Stimulated activated CD8-positive, alpha-beta memory T cell treated with anti-CD3 and anti-CD28 coated beads, Interleukin-2, amount 100 ng/mL, for 1 hour (primary cell): ENCODE measurements at places on chromosomes 3 and 15.
A peak's percentile ranks its signal among the peaks of the same experiment; 100 is the strongest.

GRCh38 chr15:100596792-100597191 lies 5.2 kb downstream of the LINS1 start:
- peak; percentile 89 for DNase-seq

GRCh38 chr15:76070921-76071635 lies 11.3 kb downstream of the TMEM266 start:
- DNase-seq = no peak

DNA sequence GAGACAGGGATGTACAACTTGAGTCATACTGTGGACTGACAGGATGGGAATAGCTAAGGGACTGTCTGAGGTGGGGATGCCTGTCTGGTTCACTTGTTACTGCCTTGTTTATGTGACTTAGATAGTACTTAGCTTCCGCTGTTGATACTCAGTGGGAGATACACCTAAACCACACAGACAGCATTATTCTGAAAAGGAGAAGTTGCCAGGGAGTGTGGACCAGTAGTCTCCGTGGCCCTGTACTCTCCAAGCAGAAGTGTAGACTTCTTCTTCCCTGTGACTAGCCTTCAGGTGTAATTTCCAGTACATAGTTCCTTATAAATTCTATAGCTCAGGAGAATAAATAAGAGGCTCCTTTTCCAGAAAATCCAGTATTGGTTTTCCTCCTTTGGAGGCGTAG lies 5.1 kb downstream of the HIGD2B start:
- no peak for DNase-seq

GRCh38 chr3:54279005-54279583 lies 156.7 kb downstream of the CACNA2D3 start:
- DNase-seq = no peak

DNA sequence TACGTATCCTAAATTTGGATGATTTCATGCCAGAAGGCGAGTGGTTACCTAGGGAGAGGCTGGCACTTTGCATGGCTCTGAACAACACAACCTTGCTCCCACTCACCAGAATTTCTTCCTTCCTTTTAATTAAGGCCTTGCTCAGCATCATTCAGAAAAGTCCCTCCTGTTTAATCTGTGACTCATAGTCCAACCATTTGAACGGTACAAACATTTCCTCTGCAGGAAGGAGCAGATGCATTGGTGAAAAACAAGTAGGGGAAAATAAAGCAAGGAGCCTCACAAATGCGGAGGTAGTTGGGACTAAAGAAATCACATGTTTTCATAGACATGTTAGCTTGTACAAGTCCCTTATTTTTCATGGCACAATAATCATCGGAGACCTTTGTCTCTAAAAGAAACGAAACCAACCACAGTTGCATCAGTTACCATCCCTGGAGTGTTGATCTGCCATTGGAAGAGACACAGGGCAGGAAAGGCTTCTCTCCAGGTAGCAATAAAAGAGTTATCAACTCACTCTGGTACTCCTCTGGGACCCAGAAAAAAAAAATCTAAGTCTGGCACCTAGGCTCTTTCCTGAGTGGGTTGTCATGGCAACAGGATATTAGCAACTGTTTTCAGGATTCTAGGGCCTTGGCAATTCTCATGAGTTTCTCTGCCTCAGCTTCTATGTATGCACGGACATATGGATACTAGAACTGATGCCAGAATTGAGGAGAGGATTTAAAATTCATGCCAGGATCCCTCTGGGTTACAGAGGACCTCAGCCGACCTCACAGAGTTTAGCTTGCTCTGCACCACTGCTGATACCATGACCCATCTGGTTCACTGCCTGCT lies 255.4 kb upstream of the ARPP21 start:
- DNase-seq = no peak

DNA sequence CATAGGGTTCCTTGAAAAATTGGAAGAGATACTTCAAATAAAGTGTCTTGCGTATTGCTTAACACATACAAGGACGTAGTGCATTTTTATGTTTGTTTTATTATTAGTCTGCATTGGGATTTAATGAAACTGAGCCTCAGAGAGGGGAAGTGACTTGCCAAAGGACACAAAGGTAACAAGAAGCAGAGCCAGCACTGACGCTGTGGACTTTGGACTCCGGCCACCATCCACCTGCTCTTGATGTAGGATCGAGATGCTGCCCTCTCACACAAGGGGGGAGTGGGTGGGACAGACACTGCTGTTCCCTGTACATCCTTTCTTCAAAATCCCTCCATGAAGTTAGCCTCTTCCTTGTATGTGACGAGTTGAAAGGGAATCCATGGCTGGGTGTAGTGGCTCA lies 435.4 kb upstream of the RGMA start:
- no peak for DNase-seq

DNA sequence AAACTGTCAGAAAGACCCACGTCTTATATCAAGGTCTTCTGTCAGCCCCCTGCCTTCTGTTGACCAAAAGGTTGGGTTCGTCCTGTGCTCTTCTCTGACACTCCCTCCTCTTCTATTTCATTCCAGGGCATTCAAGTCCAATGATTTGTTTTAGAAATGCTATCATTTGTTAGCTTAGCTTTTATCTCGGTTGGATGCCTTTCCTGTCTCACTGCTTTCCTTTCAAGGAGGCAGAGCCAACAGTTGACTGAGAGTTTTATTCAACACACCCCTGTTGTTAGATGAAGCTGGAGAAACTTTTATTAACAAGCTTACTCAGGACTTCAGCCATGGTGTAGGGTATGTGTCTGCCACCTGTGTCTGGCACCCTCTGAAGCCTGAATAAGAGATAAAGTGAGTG lies 112.0 kb upstream of the SLC7A14 start:
- no peak for DNase-seq

- no peak for DNase-seq
These were observed 282.3 kb downstream of the CNTN3 start for GRCh38 chr3:74332165-74332564.

DNA sequence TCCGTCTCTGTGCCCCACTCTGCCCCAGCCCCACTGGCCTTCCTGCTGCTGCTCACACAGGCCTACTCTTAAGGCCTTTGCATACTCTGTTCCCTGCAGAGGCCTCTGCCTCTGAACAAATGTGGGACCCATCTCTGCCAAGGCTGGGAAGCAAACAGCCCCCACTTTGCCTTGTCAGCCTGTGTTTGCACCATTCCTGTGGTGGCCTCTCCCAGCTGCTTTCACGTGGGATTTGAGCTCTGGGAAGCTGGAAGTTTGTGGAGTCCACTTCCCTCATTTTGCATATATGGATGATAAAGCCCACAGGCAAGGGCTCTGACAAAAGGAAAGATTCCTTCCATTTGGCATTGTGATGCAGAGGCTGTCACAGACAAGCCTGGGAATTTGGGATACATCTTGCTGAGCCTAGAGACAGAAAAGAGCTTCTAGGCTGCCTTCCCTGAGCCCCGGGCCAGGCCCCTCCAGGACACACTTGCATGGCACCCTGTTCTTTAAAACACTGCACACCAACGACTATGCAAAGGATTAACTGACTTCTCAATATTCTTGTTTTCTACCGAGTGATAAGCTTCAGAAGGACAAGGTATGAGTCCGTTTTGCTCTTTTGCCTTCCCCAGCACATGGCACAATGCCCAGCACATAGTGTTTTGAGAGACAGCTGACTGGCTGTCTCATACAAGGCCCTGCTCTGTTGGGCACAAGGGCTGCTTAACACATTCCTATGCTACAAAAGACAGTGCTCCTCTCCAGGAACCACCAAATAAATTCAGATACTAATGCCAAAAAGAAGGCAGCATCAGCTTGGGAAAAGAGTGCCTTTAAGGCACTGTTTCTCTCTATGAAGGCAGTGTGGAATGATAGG lies 120.7 kb upstream of the TOPAZ1 start:
- DNase-seq = no peak

DNA sequence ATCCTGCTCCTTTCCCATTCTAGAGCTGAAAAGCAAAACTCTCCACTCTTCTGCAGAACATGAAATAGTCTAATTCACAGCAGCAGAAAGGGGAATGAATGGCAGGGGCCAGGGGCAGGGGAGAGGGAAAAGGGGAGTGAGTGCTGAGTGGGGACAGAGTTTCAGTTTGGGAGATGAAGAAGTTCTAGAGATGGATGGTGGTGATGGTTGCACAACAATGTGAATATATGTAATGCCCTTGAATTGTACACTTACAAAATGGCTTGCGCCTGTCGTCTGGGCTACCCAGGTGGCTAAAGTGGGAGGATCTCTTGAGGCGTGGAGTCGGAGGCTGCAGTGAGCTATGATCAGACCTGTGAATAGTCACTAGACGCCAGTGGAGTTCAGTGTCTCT lies 78.5 kb upstream of the MEF2A start:
- no peak for DNase-seq

- peak; percentile 44 for DNase-seq
These were observed 28.8 kb upstream of the UBL7 start for GRCh38 chr15:74489518-74490338.

GRCh38 chr3:133509488-133509887 lies 64.0 kb upstream of the CDV3 start:
- DNase-seq = no peak

DNA sequence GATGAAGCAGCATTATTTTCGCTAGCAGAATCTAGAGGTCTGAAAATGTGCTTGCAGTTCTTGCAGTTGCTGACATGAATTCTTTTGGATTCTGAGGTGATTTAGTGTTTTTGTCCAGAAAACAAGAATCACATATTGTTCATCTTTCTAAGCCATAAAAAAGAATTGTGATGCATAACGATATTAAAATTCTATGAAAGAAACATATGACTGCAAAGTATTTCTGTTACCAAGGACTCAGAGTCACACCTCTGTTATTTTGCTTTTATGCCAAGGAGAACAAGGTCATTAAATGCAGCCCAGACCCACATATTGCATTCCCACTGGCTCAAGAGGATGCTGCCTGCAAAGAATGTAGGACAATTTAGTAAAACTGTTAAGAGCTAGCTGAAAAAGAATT lies 299.8 kb upstream of the GPR149 start:
- no peak for DNase-seq

GRCh38 chr3:5186089-5186857 lies 1.2 kb upstream of the EDEM1 start:
- DNase-seq = no peak

- DNase-seq = no peak
These were observed 89.8 kb downstream of the PDE8A start for GRCh38 chr15:85071504-85071903.
